ENCODE measurements at places on chromosomes 1 and 21.

DNA sequence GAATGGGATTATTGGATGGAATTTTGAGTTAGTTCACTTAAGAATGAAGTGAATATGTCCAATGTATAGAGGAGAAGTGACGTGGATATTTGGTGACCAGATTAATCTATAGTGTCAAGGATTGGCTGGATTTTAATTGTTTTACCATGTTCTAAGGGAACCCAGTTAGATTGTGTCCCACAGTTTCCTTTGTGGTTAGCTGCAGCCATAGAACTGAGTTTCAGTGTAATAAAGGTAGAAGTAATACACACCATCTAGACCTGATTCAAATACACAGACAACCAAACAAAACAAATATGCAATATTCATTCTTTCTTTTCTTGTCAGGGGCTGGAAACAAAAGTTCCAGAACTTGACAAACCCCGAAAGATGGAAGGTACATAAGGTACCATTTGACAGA, 88.0 kb upstream of the RGS18 start:
- DNase-seq = no peak

- DNase-seq = no peak
These were observed 24.3 kb upstream of the ELAVL4 start for GRCh38 chr1:50084389-50084788.

DNA sequence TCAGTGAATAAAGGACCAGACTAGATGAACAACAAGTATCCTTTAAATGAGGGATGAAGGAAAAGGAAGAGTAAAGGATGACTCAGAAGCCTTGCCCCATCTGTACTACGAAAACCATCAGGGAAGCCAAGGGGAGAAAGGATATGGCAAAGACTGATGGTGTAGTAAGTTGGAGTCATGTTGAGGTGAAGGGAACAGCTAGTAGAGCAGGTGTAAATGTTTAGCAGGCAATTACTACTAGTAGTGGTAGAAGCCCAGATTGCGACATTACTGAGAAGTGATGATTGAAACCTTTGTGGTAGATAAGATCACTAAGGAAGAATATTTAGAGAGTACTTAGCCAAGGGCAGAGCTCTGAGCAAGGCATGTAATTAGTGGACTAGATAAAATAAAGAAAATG, 84.0 kb downstream of the PHTF1 start:
- DNase-seq = no peak

DNA sequence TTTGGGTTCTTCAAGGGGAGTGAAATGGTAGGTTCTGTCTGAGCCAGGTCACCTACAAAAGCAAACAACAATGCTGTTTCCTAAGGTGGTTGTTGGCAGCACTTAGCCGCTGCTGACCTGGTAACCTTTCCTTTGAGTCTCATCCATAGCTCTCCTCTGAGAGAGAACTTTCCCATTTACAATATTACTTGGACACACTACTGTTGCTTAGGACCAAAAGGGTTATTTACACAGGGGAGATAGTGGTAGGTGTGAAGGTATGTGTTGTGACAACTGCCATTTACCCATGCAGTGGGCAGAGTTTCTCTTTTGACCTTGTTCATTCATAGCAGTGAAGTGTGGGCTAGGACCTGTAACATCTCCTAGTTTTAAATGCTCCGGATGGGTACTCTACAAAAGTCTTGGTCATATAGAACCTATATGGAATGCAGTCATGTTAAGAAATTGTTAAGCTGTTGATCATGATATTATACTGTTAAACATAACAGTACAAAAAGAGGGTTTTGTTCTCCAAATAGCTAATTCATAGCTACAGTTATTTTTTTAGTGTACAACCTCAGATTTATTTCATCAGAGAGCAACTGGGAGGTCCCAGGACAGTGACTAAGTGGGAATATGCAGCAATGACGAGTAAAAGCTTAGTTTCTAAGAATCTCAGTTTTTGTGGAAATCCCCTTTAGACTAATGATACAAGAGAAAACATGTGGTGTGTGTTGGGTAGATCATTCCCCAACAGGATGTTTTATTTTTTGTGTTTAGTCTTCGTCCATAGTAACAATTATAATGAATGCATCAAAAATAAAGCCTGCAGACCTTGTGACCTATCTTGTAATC, 219.7 kb downstream of the NFIA start:
- no peak for DNase-seq

DNA sequence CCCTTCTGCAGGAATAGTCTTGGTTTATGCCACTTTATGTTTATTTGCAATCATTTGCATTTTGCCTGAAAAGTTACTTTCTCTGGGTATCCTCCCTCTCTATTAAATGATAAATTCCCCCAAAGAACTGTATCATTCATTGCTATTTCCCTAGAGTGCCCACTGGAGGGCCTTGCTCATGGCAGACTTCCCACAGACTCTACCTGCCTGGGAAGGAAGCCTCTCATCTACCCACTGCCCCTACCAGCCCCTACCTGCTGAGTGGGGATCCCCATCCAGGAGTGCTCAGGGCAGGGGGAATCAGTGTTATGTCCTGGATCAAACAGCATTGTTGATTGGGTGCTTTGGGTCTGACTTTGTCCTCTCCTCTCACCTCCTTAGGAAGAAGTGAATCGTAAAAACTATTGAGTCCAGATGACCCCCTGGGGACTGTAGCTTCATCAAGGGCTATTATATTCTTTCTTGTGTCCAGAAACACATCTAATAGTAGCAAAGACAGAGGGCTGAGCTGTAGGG, 6.8 kb upstream of the LRRN2 start:
- DNase-seq = no peak

DNA sequence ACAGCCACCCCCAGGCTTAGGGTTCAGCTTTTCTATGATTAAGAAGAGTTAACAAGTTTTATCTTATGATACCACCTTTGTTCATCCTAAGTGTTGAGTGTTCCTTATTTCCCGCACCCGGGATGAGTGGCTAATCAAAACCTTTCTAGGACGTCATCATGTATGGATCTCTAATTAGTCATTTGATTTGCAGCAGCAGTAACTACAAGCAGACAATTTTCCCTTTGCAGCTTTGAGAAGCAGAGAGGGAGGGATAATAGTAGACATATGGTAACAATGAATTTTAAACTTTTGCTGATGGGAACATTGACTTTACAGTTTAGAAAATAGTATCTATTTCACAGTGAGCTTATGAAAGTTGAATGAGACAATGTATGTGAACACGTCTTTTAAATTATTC, 30.8 kb upstream of the SLC35F3 start:
- no peak for DNase-seq

DNA sequence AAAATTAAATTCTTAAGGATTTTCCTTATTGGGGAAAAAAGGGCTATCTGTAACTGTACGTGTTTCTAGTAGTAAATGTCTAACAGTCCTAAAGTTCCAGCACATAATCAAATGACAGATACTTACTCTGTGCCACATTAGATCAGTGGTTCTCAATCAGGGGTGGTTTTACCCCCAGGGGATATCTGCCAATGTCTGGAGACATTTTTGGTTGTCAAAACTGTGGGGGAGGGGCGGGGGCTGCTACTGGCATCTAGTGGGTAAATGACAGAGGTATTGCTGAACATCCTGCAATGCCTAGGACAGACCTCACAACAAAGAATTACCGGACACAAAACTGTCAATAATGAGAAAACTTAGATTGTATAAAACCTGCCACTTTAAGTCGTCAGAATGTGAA, 33.4 kb upstream of the PTPRC start:
- DNase-seq = no peak

DNA sequence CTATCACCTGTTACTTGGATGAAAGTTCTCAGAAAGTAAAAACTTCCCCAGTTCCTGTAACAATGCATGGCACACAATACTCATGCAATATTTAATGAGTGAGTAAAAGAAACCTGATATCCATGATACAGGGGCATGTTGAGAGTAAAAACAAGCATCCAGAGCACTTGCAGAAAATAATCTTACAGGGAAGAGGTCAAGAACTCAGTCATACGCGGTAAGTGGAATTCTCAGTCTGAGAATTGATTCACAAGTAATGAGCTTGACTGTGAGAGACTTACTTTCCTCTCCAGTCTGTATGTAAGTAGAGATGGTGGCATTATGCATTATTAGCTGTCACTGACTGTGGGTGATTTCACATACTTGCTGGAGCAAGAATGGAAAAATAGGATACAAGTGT, 976.9 kb downstream of the BRINP3 start:
- no peak for DNase-seq

DNA sequence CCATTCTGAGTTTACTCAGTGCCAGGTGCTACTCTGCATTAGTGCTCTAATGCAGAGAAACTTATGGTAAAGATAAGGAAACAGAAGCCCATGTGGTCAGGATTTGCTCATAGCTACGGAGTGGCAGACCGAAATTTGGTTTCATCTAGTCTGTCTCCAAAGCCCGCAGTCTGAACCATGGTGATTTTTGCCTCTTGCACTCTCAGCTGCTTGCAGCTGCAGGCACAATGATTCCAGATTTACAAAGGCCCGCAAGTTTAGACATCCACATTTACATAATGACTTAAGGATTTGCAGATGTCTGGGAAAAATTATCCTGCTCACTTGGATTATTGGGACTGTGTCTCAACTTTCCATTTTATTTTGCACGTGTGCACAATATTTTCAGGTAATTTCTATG, 161.3 kb upstream of the KCNJ6 start:
- no peak for DNase-seq

DNA sequence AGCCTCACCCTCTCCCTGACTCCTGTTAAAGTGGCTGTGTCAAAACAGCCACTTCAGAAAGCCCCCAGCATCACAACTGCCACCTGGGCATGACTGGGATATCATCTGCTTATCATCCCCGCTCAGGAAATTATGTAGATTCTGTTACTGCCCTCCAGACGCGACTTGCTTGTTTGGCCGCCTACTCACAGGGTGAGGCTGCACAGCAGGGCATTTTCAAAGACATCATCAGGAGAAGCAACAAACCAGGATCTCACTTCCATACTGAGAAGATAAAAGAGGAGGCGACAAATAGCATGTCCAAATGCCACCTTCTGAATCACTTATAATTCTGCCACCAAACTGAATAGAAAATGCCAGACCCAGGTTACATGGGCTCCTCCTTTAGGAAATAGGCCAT, 94.8 kb downstream of the MIS18A start:
- DNase-seq = no peak

- no peak for DNase-seq
These were observed 53.9 kb downstream of the NR5A2 start for GRCh38 chr1:200081151-200081968.

DNA sequence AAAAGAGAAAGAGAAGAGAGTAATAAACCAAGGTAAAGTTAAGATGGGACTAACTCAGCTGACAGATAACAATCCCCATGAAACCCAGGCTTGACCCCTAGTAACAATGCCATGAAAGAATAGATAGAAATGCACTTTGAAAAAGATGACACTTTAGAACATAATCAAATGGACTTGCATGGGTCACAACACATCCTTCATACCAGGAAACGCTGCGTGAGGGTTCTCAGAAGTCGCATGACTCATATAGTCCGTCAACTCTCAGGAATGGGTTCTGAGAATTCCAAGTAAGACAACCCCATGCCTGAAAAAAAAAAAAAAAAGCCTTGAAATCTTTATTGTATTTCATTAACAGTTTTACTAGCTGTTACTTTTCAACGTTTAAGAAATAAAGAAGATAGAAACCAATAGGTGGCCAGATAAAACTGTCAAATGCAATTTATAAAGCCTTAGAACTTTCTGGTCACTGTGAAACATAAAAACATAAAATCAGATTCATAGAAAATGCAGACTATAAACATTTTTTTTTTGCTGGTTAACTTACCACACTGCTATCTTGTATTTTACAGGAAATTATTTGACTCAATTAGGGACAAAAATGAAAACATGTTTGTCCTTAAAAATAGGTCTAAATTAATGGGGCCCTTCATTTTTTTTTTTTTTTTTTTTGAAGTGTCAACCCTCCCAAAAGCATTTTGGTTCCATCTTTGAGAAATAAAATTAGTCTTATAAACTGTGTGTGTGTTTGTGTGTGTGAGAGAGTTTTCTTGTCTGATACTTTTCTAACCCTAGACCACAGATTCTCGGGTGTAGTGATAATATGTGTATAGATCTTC, 202.1 kb downstream of the NCAM2 start:
- peak; percentile 97 for DNase-seq

DNA sequence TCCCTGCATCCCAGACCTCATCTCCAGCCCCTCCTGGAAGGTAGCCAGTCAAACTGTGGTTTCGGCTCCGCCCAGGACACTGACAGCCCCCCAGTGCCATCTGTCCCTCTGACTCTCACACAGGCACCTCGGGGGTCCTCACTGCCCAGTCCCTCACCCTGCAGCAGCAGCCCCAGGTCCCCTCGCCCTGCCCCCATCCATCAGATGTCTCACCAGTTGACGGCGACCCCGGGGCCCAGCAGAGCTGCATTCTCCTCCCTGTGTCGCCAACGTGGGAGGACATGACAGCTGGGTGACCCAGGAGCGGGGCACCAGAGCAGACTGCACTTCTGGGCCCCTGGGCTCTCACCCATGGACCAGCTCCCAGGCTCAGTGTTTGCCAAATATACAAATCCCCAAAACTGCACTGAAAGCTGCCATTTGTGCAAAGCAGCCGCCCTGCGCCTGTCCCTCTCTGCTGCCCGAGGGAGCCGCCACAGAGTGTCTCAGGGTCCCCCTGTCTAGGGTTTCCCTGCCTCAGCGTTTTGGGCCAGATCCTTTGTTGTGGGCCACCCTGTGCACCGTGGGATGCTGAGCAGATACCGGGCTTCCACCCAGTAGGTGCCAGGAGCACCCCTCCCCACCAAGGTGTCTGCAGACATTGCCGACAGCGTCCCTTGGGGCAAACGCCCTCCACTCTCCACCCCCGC, 48.2 kb downstream of the PRDM15 start:
- DNase-seq = no peak

DNA sequence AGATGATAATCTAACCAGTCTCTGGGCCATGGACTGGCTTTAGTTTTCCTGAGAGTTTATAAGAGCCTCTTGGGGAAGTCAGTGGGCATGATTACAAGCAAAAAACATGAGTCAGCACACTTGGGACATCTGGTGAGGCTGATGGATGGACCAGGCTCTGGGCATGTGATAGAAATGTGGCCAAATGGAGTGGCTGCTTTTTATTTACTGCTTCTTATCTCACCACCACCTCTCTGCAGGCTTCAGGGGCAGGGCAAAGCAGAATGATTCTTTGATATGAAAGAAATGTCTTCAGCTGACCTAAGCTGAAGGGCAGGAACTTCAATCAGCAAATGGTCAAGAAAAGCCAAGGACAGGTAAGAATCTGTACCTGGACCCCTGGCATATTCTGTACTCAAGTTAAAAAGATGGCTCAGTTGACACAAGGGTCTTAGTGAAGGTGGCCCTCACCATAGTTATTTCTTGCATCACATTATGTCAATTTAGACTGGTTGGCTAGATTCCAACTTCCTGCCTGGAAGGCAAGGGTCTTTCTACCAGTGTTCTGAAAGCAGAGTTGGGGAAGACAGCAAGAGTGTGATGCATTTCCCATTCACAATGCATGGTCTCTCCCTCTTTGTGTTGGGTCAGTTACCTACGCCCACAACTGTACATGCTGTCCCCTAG, 162.8 kb downstream of the FASLG start:
- DNase-seq = no peak

GRCh38 chr1:32926562-32926961, 25.4 kb upstream of the TMEM54 start:
- DNase-seq = no peak

- no peak for DNase-seq
These were observed 198.9 kb upstream of the PTGFR start for GRCh38 chr1:78291872-78292271.

- DNase-seq = no peak
These were observed 161.8 kb downstream of the PGBD5 start for GRCh38 chr1:230264342-230264741.

GRCh38 chr1:76190749-76191424, 116.3 kb downstream of the ST6GALNAC3 start:
- DNase-seq = no peak

Data from AG04449 (cell line).